ENCODE measurements at places on chromosomes 16 and 17. TPM values are rescaled to one million over a fixed set of nuclear protein-coding genes. Genes with fewer than 3 reads are reported as not detected.

CARHSP1 gene
- total RNA-seq = 133 TPM

KCNJ18 gene
- not detected for total RNA-seq

PAGR1 gene
- 15.6 TPM for total RNA-seq

SPNS3 gene
- total RNA-seq = 0.11 TPM

USP10 gene
- 34.9 TPM for total RNA-seq

TNFSF13 gene
- 0.34 TPM for total RNA-seq

ABCA8 gene
- total RNA-seq = 0.26 TPM

NPW gene
- 0.52 TPM for total RNA-seq

SLC47A1 gene
- total RNA-seq = 0.34 TPM

KCNAB3 gene
- total RNA-seq = 0.17 TPM

HID1 gene
- total RNA-seq = 45.6 TPM

ITGB3 gene
- total RNA-seq = 357 TPM

HLF gene
- not detected for total RNA-seq

CLDN7 gene
- total RNA-seq = 0.76 TPM

DUXB gene
- not detected for total RNA-seq

HP gene
- not detected for total RNA-seq

DNAH3 gene
- total RNA-seq = not detected

GPR179 gene
- not detected for total RNA-seq

MT3 gene
- total RNA-seq = not detected

CDH1 gene
- 0.11 TPM for total RNA-seq

C17orf107 gene
- total RNA-seq = 1.1 TPM

C1QTNF8 gene
- not detected for total RNA-seq

LITAFD gene
- total RNA-seq = not detected

PRAC2 gene
- not detected for total RNA-seq

SOST gene
- not detected for total RNA-seq

KIF2B gene
- total RNA-seq = not detected

TMUB2 gene
- 33.6 TPM for total RNA-seq

TP53TG3C gene
- total RNA-seq = not detected

SLC16A5 gene
- 5.0 TPM for total RNA-seq

CD300H gene
- total RNA-seq = not detected

HEATR9 gene
- not detected for total RNA-seq

ACAP1 gene
- not detected for total RNA-seq

DHRS7C gene
- not detected for total RNA-seq

PRSS27 gene
- total RNA-seq = 0.22 TPM

KCNG4 gene
- not detected for total RNA-seq

KRT40 gene
- not detected for total RNA-seq

ENPP7 gene
- not detected for total RNA-seq

CTRB1 gene
- total RNA-seq = not detected

CPNE2 gene
- 55.0 TPM for total RNA-seq

CCL4 gene
- not detected for total RNA-seq
